Neuronal stem cell (in vitro differentiated cells): ENCODE measurements at places on chromosomes 1 and 21.

- no peak for DNase-seq
Measured at GRCh38 chr1:85484264-85484663, 19.3 kb upstream of the DDAH1 start.

- DNase-seq: no peak
Measured at GRCh38 chr21:36695283-36695634, 3.7 kb upstream of the SIM2 start.

- peak; percentile 36 for DNase-seq
Measured at GRCh38 chr1:46991083-46991923, 32.2 kb upstream of the CYP4X1 start.

DNA sequence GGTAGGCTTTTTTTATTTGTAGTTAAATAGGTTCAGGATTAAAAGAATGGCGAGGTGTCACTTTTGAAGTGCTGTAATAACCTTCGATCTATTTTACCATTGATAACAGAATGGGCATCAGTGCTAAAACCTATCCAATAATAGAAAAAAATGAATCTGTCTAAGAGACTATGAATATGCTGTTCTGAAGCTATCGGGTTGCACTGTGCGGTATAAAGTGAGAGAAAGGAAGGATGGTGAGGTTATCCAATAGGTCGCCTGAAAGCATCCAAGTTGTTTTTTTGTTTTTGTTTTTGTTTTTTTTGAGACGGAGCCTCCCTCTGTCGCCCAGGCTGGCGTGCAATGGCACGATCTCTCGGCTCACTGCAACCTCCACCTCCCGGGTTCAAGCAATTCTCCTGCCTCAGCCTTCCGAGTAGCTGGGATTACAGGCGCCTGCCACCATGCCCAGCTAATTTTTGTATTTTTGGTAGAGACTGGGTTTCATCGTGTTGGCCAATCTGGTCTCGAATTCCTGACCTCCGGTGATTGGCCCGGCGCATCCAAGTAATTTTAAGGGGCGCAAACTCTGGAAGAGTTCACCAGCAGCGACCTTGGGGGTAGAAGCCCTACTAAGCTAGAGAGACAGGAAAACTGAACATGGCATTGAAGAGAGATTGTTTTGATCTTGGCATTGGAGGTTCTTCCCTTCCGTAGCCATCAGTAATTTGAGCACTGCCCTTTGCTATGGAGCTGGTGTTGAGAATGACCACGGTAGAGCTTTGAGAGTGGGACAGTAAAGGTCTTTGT is 8.7 kb upstream of the MDM4 start:
- DNase-seq: peak; percentile 48

- no peak for DNase-seq
Measured at GRCh38 chr1:214541206-214541605, 10.2 kb downstream of the PTPN14 start.

DNA sequence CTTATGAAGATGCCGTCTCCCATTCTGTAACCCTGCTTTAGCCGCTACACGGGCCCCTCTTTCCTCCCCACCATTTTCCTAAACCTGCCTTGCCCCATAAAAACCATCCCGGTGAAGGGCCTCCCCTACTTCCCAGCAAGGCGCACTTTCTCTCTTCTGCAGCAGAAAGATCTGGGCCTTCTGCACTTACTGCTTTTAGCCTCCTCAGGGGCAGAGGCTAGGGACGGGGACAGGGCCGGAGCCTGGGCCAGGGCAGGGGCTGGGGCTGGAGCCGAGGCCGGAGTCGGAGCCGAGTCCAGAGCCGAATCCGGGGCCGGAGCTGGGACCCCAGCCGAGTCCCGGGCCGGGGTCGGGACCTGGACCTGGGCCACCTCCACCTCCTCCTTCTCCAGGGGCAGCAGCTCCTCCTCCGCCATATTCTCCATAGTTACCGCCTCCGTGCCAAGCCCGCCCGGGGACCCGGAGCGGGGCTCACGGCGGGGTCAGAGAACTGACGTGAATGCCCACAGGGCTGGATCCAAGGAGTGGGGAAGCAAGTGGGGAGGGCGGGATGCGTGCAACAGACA is 382 bp downstream of the TRMT1L start:
- DNase-seq: no peak

- DNase-seq: no peak
Measured at GRCh38 chr1:80413969-80414368, 1386.8 kb upstream of the ADGRL2 start.

DNA sequence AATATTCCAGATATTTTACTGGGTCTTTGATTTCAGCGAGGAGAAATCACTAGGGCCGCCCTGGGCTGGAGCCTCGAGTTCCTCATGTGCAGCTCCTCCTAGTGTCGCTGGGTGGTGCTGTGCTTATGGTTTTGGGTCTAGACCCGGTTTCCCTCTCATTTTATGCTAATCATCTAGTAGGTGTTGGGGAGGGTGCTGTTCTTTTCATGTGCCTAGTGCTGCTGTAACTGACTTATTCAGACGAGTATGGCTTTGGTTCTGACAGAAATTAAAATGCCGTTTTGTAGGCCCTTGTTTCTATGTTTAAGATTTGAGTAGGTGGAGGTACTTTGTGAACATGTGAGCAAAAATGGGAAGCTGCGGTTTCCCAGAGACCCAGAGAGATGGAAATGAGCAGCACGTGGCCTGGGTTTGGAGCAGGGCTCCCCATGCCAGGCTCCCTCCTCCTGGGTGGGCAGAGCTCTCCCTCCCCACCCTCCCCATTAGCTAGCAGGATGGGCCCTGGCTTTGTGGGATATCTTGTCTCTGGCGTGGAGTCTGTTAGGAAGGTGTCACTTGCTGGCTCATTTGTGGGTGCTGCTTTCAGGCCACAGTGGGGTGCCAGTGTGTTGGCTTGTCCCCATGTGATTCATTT is 74.0 kb upstream of the GPR88 start:
- DNase-seq: peak; percentile 38

DNA sequence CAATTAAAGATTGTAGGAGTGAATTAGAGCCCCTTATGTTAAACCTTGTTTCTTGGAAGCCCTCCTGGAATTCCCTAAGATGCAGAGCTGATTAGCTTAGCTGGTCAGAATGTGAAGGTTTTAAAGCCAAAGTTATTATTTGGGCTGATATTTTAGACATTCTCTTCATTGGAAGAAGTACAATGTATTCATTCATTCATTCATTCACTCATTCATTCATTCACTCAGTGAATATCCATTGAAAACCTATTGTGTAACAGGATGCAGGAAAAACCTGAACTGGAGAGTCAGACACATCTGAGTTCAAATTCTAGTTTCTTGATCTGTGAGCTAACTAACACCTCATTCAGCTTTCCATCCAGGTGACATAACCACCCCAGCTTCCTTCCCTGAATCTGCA is 29.7 kb downstream of the DDR2 start:
- DNase-seq: no peak

- no peak for DNase-seq
Measured at GRCh38 chr1:156443286-156443685, 57.3 kb downstream of the MEF2D start.

GRCh38 chr1:183259924-183260323 is 73.9 kb downstream of the LAMC2 start:
- DNase-seq: no peak

GRCh38 chr1:30388386-30388785 is 335.0 kb downstream of the MATN1 start:
- DNase-seq: no peak

- DNase-seq: no peak
Measured at GRCh38 chr1:43359696-43360095, 915 bp downstream of the CDC20 start.

DNA sequence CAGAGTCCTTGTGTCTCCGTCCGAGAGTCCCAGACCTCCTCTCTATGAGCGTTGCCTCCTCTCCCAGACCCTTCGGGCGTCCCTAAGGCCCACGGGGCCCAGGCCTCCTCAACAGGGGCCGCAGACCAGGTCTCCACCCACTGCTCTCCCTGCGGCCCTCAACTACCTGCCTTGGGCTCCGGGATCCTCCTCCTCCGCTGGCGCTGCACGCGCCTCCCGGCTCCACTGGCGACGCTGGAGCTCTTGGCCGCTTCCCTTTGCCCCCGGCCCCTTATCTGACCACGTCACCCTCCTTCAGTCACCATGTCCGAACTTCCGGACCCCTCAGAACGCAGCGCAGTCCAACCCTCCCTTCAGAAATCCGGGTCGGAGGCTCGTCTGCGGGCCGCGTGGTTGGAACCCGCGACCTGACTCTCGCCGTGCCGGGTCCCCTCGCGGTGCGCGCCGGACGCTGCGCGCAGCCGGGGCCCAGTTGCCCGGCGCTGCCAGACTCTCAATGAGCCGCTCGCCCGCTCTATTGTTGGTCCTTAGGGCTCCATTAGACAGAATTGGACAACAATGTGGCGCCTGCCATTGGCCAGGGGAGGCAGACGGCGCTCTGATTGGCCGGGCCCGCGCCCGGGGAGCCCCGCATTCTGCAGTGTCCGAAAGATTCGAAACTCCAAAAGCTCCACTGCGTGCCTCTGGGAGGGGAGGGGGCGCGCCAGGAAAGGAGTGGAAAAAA is at the start of gene DMRTA2:
DMRTA2 (minus strand) TSS at position 498 of the 724 bp plus-strand sequence. CDS start 1,907 bp downstream, outside the sequence.
- DNase-seq: peak; percentile 84

DNA sequence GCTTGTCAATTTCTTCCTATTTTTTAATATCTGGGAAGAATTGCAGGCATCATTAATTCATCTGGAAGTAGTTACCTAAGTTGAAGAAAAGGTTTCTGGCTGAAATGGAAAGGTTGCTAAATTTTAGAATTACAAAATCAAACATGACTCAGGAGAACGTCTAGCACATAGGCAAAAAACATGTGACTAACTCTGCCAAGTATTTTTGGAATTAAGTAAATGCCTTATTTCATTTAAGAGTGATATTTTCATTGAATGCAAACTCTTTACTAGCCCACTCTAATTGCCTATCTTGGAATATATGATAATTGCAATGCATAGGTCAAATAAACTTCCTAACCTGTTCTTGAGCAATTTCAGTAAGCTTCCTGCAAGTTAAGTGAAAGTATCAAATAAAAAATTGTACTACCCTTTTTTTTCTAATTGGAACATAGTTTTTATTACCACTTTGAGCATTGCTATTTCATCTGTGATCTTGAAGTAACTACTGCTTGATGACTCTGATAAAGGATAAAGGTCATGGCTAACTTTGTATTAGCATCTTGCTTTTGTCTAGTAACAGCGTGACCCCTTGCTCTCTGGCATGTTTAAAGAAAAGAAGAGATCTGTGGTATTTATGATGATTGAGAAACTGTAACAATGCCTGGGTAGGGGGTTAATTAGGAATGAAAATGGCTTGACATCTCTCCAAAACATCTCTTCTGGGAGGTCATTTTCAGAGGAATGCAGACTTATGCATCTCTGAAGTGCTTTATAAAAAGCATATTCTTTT is 208.3 kb upstream of the NCAM2 start:
- peak; percentile 8 for DNase-seq

GRCh38 chr1:227907439-227908015 is 40.2 kb downstream of the WNT9A start:
- no peak for DNase-seq

DNA sequence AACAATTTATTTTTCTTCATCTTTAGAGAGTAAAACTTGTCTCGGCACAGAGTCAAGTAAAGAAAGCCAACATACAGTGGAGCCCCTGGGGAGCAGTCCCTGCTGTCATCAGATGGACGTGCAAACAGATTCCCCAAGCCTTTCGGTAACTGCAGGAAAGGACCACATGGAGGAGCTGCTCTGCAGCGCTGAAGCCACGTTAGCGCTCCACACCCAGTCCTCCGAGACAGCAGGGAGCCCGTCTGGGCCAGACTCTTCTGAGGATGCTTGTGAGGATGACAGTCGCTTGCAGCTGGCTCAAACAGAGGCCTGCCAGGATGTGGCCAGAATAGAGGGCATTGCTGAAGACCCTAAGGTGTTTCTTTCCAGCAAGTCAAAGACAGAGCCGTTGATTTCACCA is 77.1 kb upstream of the SCCPDH start:
- DNase-seq: no peak

GRCh38 chr21:20970691-20971090 is 27.5 kb upstream of the NCAM2 start:
- DNase-seq: no peak

- peak; percentile 24 for DNase-seq
Measured at GRCh38 chr1:118304722-118305359, 119.8 kb upstream of the SPAG17 start.

GRCh38 chr21:43613755-43614638 is 45.3 kb downstream of the HSF2BP start:
- DNase-seq: no peak

DNA sequence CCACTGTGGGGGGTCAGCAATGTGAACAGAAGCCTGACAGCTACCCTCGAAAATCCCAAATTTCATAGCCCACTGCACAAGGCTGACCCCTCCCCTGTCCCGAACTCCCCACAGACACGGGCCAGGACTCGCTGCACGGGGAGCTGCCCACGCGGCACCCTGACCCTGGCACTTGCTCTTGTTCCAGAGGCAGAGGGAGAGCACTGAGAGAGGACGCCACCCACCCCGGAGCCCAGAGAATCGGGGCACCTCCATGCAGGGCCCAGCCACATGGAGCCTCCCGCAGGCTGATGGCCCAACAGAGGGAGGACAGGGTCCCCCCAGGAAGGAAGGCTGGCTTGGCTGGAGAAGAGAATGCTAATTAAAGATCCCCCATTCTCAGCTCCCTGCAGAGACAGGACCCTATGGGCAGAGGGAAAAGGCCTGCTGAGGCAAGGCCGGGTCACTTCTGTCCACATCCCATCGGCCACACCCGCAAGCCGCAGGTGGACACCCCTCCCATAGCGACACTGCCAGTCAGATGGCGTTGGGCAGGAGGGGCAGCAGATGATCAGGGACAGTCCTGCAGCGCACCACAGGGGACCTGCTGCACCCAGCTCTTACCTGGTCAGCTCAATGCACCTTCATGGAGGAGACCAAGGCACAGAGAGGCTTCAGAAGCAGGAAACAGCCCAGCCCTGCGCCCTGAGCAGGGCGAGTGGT is 136.9 kb downstream of the NPHP4 start:
- DNase-seq: no peak

DNA sequence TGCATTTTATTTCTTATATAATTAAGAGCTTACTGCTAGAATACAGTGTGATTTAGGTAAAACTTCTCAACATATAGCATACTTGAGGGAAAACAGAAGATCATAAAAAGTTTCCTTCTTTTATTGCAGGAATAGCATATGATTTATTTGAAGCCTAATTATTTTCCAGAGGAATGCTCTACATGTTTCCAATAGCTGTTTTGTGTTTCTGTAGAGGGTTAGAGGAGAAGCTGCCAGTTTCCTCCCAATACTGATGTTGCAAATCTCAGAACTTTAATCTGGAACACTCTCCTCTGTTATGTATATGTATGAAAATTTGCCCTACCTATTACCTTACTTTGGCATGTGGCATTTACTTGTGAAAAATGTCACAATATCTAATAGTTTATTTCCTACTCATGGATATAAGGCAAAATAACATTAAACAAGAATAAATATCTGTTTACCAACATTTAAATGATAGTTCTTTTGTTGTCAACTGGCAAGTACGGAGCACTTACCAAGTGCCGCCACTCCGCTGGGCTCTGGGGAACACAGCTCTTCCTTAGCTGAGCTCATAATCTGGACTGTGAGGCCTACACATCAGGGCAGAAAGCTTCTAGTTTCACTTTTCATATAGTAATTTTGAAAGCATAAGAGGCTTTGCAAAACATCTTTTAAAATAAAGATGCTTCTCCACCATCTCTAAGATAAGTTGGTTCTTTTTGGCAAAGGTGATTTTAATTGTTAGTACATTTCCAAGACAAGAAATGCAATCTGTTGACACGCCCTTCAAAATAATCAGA is 239.8 kb upstream of the C1orf105 start:
- DNase-seq: no peak

- DNase-seq: peak; percentile 58
Measured at GRCh38 chr1:160211046-160211790, 6.0 kb downstream of the PEA15 start.

GRCh38 chr1:62269851-62270495 is 49.3 kb downstream of the KANK4 start:
- no peak for DNase-seq
